Smooth muscle cell of the pulmonary artery (primary cell): ENCODE measurements at places on chromosomes 6 and 20. TPM values are rescaled to one million over a fixed set of nuclear protein-coding genes. Genes with fewer than 3 reads are reported as not detected.

Gene NTSR1
- total RNA-seq, result 0.03 and 0.07 TPM in 2 replicates

Gene HCRTR2
- not detected in 2 replicates for total RNA-seq

Gene GPX5
- not detected in 2 replicates for total RNA-seq

Gene DTD1
- total RNA-seq, result 40.1 and 48.6 TPM in 2 replicates

Gene PRKN
- total RNA-seq, result 1.1 and 3.0 TPM in 2 replicates

Gene C4A
- total RNA-seq, result 9.4 and 12.3 TPM in 2 replicates

Gene CYP39A1
- 0.07 and 0.78 TPM in 2 replicates for total RNA-seq

Gene NOL7
- 31.8 and 36.0 TPM in 2 replicates for total RNA-seq

Gene SCRT2
- total RNA-seq, result not detected in 2 replicates

Gene FLRT3
- total RNA-seq, result 0.52 and 0.76 TPM in 2 replicates

Gene HLA-DMA
- 3.3 and 8.5 TPM in 2 replicates for total RNA-seq

Gene ZFP57
- 0.07 TPM in 1 of 2 replicates, not detected in the other for total RNA-seq

Gene KCNK16
- not detected in 2 replicates for total RNA-seq

Gene RAET1E
- total RNA-seq, result 0.17 and 0.26 TPM in 2 replicates

Gene CALHM4
- 0.20 TPM in 1 of 2 replicates, not detected in the other for total RNA-seq

Gene GSTA4
- 21.1 and 37.1 TPM in 2 replicates for total RNA-seq

Gene GTSF1L
- not detected in 2 replicates for total RNA-seq

Gene RHAG
- total RNA-seq, result not detected in 2 replicates

Gene EDN3
- total RNA-seq, result not detected in 2 replicates
